ENCODE measurements at places on chromosomes 6 and 20. TPM values are rescaled to one million over a fixed set of nuclear protein-coding genes. Genes with fewer than 3 reads are reported as not detected.

DNA sequence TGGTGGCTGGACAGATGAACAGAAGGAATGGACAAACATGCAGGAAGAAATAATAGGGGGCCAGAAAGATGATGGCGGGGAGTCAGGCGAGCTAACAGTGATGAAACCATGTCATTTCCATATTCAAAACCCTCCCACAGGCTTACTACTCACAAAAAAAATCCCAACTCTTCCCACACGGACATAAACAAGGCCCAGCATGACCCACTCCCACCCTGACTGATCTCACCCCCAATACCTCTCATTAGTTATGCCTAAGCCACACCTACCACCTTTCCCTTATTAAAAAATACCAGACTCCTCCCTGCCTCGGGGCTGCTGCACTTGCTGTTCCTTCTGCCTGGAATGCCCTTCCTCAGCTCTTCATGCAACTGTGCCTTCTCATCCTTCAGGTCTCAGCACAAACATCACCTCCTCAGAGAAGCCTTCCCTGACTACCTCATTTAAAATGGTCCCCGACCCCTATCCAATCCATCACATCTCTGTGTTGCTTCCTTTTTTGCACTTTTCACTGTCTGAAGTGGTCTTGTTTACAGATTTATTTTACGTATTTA lies 145.8 kb downstream of the PREX1 start:
- DNase-seq = no peak

DNA sequence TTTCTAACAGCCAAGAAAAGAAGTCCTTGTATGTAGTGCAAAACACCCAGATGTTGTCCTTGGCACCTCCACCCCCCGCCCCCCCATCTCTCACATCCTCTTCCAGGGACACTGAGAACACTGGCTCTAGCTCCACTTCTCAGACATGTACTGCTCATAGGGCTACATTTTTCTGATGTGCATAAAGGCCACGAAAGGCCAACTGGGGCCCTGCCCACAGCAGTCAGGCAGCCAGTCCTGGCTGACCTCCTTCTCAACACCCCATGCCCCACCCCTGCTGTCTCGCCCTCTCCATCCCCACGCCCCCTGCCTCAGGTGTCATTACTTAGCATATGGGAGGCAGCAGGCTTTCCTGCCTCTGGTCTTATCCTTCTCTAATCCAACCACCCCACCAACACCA lies 11.3 kb downstream of the GABRR1 start:
- no peak for DNase-seq

DNA sequence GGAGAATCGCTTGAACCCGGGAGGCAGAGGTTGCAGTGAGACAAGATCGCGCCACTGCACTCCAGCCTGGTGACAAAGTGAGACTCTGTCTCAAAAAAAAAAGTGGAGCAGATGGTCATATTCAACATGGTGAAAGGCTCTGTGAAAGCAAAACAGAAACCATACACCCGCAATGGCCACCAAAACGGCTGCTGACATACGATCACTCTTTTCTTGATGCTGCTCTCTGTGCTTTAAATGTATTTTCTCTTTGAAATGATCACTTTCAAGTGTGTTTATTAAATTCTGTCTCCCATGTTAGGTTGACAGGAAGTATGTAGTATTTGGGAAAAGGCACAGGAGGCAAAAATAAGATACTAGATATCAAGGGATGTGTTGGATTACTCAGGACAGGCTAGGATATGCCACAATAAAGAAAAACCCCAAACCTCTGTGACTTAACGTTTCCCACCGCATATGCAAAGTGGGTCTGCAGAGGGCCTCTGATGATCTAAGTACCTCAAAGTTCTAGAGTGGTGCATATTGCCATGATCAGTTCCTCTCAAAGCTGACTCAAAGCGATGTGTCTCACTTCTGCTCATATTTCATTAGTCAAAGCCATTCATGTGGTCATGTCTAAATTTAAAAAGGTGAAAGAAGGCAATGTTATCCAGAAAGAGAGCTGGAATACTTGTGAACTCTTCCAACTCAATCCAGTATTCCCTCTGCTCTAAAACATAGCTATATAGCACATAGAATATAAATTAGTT lies 155.1 kb upstream of the SOX4 start:
- no peak for DNase-seq

- DNase-seq = no peak
Observed at GRCh38 chr20:59103573-59103972, 60.0 kb upstream of the ZNF831 start.

DNA sequence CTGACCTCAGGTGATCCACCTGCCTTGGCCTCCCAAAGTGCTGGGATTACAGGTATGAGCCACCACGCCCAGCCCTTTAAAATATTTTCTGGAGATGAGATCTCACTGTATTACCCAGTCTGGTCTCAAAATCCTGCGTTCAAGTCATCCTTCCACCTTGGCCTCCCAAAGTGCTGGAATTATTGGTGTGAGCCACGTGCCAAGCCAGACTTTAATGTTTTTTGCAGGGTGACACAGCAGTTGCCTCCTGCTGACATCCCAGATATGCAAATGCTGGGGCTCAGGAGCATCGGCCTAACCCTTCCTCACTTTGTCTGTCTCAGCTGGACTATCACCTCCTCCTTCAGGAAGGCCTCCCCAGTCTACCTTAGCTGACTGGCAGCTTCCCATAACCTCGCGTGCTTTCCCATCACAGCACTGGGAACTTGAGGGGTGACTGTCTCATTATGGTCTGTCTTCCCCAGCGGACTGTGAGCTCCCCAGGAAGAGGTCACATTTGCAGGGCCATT lies 14.3 kb upstream of the ID1 start:
- DNase-seq = no peak

DNA sequence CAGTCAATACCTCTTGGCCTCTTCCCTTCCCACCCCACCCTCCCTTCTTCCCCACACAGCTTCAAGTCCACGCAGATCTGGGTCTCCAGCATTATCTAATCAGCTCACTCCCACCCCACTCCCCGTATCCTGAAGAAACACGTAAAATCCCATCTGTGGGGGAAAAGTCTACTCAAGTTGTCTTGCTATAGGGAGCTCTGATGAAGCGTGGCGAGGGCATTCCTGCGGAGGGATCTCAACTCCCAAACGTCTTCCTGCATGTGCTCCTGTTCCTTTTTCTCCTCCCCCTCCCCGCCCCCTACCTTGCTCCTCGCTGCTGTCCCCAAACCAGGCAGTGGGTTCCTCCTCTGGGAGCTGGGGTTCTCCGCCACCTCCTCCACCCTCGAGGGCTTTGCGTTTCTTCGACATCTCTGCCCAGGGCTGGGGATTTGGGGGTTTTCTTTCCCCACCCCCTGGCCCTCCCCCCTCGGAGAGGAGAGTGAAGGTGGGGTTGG lies 181.8 kb downstream of the TBXT start:
- no peak for DNase-seq

DNA sequence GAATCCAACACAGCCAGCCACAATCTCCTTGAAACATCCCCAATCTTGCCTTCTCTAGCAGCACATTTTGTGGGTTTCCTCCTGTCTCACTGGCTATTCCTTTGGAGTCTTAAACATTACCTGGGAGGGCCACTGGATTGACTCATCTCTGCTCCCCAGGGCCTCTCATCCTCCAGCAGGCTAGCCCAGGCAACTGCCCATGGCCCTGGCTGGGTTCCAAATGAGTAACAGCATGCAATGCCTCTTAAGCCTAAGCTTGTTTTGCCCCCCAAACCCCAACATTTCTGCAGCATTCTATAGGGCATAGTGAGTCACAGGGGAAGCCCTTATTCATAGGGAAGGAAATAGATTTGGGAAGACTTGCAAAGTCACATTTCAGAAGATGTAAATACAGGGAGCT lies 204.9 kb downstream of the FOXA2 start:
- no peak for DNase-seq

DNA sequence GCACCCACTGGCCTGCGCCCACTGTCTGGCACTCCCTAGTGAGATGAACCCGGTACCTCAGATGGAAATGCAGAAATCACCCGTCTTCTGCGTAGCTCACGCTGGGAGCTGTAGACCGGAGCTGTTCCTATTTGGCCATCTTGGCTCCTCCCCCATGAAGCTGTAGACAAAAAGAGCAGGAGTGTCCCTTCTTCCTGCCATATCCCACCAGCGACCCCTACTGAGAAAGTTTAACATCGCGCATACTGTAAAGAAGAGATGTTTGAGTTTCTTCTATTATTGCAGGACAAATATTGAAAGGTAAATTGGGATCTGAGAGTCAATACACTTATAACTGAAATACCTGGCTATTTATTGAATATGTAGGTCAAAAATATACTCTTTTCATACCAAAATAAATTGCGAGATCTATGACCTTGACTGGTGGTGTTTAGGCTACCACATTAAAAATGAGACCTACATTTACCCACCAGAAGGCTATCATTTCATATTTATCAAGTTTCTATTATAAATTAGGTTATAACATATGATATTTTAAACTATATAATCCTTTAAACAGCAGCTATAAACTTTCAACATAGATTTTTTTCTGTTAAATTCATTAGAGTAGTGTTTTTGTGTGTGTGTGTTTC lies 586.3 kb downstream of the HTR1B start:
- DNase-seq = peak; percentile 61

DNA sequence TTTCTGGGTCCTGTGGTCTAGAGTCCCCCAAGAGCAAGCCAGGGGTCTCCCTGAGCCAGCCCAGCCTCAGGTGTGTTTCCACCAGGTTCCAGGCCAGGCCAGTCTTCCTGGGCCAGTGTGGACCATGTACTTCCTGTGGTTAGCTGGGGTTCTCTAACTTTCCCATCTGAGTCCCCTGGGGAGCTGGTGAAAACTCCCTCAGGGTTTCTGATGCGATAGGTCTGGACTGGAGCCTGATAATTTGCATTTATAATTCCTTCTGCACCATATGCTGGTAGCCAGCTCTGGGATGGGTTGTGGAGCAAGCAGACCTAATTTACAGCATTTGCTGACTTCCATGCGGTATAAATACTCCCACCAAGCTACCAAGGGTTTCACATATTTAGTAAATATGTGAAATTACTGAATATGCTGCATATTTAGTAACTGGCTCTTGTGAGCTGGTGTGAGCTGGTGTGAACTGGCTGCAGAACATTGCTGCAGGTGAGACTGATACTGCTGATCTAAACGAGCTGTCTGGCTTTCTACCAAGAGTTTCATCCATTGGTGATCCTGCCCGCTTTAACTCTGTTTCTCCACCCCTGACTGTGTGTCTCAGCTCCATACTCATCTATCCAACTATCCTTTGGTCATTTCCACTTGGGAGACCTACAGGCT lies 62.6 kb downstream of the RIN2 start:
- DNase-seq = no peak

DNA sequence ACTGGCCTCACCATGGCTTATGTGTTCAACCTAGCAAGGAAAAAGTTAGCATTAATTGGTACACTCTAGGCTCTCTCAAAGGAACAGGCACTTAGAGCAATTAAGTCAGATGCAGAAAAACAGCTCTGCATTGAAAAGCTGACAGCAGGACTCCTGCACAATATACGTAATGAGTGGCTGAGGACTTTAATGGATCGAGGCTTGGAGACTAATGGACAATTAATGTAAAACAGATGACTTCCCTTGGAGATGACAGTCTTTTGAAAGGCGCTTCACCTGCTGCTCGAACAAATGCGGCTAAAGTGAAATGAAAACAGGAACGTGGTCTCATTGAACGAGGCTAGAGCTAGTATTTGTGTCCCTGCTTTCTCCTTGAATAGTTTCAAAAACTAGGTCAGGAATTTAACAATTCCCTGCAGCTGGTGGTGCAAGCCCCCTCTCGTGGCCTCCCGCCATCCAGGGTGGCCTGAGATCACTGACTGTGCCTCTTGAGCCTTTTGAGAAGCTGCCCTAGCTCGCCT lies 137.1 kb downstream of the ELOVL4 start:
- DNase-seq = peak; percentile 64

DNA sequence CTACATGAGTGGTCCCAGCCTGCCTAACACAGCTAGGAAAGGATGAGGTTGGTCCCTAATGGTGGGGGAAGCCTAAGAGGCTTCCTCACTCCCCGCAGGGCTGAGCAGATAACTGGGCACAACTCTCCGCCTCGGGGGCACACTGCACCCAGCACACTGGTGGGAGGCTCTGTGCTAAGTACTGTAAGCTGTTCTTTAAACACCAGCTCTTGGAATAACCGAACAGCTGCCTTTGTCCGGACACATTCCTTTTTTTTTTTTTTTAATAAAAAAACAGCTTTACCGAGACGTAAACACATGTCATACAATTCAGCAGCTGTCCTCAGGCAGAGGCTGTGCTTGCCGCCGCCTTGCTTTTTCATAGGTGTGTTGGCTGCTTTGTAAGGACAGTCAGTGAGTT lies 6.9 kb downstream of the PSMG4 start:
- peak; percentile 47 for DNase-seq

- DNase-seq = no peak
Observed at GRCh38 chr6:137387096-137387764, 107.0 kb downstream of the OLIG3 start.

- no peak for DNase-seq
Observed at GRCh38 chr20:58524814-58525213, 9.6 kb upstream of the APCDD1L start.

DNA sequence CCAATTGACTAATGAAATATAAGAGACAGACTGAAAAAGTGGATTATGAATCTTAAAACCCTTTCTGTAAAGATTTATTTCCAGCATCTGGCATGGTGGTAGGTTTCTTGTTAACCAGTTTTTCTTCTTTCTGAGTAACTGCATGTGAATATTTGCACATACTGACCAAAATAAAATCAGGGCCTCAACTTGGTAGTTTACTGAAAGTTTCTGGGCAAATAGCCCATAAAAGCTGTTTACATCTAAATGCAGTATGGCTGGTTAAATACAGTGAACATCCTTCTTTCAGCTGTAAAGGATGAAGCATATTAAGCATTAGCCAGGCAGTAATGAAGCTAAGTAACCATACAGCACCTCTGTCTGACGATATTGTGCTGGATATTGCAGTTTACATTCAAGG lies 83.6 kb upstream of the EYS start:
- DNase-seq = peak; percentile 28

GRCh38 chr20:25242231-25242630 lies 5.7 kb upstream of the PYGB start:
- no peak for DNase-seq

DNA sequence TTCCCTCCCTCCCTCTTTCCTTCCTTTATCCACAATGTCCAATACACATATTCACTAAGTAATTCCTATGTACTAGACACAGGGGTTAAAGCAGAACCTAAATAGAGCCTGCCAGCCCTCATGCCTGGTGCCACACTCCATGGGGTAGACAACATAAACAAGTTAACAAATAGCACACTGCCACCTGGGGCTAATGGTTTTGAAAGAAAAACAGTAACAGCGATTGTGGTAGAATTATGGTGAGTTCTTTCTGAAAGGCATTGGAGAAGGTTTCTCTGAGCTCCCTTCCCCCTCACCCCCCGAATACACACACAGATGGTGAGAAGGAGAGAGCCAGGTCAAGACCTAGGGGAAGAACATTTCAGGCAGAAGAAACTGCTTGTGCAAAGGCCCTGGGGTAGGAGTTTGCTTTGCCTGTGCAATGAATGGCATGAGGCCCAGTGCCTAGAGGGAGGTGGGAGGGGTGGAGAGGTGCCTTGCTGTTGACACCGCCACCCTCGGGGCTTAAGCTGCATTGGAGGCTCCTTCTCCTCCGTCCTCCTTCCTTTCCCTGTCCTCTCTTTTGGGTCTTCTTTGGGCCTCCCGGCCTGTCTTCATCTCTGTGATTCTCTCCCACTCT lies 502.4 kb upstream of the SULF2 start:
- no peak for DNase-seq

The SOX18 gene
- total RNA-seq = 2.2 TPM

The PPP1R14C gene
- 30.2 TPM for total RNA-seq

The ANGPT4 gene
- 0.04 TPM for total RNA-seq

The RNF182 gene
- total RNA-seq = 0.53 TPM

The NT5E gene
- total RNA-seq = 28.8 TPM
